Tibial nerve (tissue), 4 donors: ENCODE measurements at places on chromosomes 13 and 19.

GRCh38 chr13:41791056-41791455 is 169.9 kb downstream of the VWA8 start:
- no peak for DNase-seq

- DNase-seq: no peak
Measured at GRCh38 chr19:23823952-23824389, 65.3 kb upstream of the ZNF681 start.

DNA sequence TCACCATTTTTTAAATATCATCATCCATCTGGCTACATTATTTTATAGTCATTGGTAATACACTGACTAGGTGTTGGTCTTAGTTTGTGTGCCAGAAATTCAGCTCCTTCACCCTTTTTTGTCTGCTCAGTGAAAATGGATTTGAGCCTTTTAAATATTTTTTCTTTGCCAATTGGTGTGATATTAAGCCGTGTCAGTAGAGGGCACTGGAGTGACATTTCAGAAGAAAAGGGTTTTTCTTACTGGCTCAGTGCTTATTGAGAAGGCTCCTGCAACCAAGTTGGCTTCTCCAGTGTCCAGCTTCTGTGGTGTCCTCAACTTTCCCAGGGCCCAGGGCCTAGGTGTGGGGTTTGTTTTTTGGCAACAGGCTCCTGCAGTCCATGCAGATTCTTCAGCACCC is 546.6 kb downstream of the DACH1 start:
- DNase-seq: no peak

GRCh38 chr13:32254916-32255723 is 60.0 kb downstream of the ZAR1L start:
- no peak for DNase-seq

DNA sequence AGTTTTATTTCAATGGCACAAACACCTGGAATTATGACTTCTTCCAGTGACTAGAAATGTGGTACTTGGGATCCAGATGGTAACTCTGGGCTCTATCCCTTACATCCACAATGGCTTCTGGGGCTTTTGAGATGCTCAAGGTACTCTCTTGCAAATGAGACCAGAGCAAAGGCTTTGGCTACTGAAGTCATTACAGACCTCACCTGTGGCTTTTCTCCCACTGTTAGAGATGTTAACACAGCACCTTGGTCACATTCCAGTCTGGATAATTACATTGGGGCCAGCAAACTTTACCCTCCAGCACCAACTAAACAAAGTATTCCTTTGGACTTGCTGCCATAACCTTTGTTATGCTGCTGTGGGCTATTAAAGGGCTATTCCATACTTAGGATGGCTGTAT is 6.1 kb downstream of the ENOX1 start:
- no peak for DNase-seq

GRCh38 chr13:113171250-113172125 is 13.0 kb downstream of the PROZ start:
- no peak for DNase-seq

DNA sequence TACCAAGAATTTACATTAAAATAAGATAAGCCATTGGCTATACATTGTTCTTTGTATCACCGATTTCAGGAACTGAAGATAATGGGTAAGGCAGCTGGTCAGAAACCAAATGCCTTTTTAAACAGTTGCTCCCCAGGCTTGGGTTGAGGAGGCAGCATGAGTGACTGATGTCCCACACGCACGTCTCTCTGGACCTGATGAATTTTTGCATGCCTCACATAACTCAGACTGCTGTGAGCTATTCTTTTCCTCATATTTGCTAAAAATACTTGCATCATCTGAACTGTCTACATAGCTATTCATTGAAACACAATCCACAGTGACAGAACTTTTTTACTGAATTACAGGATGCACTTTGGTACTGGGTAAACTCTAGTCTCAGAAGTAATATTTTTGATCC is 123.6 kb upstream of the MAB21L1 start:
- DNase-seq: no peak

- DNase-seq: no peak
Measured at GRCh38 chr13:35714588-35715377, 238.3 kb upstream of the MAB21L1 start.
